ENCODE measurements at places on chromosomes 5 and 9. TPM values are rescaled to one million over a fixed set of nuclear protein-coding genes. Genes with fewer than 3 reads are reported as not detected.

DNA sequence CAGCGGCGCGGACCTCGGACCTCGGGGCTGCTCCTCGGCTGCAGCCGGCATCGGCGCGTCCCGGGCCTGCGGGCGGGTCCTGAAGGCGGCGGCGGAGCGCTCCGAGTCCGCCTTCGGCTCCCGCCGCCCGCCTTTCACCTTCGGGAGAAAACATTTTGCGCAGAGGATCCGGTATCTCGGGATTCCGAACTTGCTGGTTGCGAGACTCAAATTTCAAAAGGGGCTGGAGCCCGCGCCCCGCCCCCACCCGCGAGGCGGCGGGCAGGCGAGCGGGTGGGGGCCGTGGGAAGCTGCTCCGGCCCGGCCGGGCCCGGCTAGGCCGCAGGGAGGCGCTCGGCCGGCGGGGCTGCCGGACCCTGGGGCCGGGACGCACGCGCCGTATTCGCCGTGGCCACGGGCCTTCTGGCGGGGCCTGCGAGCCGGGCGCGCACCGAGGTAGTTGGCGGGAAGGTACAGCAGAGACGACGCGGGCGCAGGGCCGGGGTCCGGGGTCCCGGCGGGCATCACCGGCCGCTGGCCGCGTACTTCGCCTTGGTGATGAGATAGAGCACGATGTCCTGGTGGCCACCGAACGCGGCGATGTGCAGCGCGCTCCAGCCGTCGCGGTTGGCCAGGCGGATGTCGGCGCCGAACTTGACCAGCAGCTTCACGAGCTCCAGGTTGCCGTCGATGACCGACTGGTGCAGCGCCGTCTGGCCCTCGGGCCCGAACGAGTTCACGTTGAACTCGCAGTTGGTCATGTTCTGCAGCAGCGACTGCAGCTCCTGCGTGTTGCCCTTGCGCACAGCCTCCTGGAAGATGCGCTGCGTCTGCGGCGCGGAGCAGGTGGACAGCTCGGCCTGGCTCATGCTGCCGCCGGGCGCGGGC, 757 bp downstream of the NRARP start:
- no peak for DNase-seq

GRCh38 chr9:109579191-109579948, 81.3 kb upstream of the PTPN3 start:
- no peak for DNase-seq

- DNase-seq, result no peak
Observed at GRCh38 chr9:11742471-11742870, 950.7 kb upstream of the TYRP1 start.

DNA sequence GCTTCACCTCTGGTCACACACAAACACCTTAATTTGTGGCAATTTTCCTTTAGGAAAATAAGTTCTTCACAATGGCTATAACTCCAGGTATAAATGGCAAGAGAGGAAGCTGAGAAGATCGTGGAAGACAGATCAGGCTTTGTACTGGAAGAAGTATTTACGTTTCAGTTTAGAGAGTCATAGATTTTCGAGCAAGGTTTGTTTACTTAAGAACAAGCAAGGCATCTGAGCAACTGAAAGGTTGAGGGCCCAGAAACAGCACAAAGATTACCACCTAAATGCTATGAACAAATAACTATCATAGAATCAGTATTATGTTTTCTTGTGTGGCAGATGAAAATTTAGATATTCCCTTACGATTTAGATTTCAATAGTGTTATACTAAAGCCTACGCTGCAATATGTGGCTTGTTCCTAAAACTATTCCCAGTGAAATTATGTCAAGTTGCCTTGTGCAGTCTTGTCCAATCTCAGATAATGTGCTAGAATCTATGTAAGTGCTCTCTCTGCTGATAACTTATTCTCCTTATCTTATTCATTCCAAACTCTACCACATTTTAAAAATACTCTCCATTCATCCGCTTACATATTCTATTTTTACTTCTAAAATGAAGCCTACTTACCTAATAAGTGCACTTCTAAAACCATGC, 6.7 kb downstream of the SLCO4C1 start:
- no peak for DNase-seq

GRCh38 chr9:130576176-130576575, 3.2 kb upstream of the FUBP3 start:
- DNase-seq, result no peak

DNA sequence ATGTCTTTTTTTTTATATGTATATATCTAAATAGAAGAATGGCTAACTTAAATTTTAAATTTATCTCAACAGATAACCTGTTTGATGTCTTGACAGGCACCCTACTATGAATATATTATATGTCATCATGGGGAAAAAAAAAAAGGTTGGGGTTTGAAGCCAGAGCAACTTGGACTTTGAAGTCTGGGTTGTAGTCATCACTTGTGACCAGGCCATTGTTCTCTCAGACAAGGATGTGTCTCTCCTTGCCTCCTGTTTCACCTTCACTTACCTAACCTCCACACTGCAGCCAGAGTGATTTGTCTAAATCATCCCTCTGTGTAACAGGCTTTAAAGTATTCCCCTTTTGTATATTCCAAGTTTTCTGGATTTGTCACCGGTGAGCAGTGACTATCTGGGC, 56.7 kb upstream of the TNFSF8 start:
- no peak for DNase-seq

- DNase-seq, result no peak
Observed at GRCh38 chr5:95962785-95963184, 1.1 kb upstream of the ELL2 start.

- DNase-seq, result no peak
Observed at GRCh38 chr5:118407958-118408357, 580.4 kb downstream of the DTWD2 start.

GRCh38 chr5:73230264-73231245, 57.6 kb downstream of the TMEM174 start:
- DNase-seq, result no peak

- DNase-seq, result no peak
Observed at GRCh38 chr5:91397791-91398190, 14.7 kb upstream of the ARRDC3 start.

DNA sequence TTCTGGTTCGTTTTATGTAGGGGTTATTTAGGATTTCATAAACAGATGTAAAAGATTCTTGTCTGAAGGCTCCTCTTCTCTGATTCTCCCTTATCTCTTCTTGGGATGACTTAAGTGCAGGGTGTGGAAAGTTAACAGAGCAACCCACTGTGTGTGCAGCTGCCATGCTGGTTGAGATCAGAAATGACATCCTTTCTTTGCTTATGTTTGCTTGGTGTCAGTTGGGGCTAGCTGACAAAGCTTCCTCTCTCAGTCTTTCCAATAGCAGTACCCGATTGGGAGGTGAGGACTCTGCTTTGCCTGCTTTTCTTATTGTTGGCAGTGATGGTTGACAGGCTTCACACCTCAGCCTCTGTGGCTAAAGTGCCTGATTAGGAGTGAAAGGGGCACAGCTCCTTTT, 26.5 kb downstream of the OGN start:
- DNase-seq, result no peak

DNA sequence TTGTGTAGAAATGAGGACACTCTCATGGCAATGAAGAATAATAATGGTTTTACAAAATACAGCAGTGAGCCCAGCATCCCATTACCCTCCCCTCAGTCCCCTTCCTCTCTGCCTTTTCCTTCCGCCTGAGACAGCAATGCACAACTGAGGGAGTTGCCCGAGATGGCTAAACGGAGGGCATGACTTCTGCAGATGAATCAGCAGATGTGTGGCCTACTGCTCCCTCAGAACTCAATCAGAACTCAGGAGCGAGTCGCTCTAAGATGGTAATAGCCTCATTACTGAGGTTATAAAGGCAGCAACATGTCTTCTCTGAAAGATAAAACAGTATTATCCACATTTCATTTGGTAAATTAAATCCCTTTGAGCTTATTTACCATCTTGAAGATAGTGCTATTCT, 326.6 kb downstream of the ENC1 start:
- no peak for DNase-seq

DNA sequence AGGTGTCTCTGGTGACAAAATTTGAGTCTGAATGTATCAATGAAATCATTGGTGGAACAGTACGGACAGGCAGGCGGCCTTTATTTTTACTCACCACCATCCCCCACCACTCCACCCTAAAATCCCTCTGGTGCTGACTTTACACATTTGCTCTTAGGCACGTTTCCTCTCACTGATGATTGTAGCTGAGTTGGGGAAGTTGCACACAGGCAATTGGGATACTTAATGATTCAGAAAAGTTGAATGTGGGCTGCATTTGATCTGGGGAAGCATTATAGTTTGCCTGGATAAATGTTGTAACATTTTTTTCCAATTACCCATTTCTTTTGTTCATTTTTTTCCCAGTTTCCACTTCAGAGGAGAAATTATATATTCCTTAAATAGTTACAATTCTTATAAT, 658.4 kb downstream of the TLR4 start:
- no peak for DNase-seq

GRCh38 chr5:124924729-124925128, 178.3 kb upstream of the ZNF608 start:
- no peak for DNase-seq

DNA sequence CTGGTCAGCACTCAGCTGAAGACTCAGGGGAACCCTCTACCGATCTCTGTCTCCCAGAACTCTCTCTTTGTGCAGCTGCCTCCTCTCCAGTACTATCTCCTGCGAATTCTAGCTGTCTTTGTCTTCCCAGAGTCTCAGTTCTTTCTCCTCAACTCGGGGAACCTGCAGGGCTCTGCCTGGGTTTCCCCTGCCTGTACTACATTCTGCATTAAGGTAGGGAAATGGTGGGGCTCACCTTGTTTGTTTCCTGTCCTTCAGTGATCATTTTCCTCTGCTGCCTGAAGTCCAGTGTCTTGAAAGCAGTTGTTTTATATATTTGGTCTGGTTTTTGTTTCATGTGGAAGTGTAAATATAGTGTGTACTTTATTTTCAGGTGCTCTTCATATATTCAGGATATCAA, 43.1 kb upstream of the IGFBPL1 start:
- no peak for DNase-seq

DNA sequence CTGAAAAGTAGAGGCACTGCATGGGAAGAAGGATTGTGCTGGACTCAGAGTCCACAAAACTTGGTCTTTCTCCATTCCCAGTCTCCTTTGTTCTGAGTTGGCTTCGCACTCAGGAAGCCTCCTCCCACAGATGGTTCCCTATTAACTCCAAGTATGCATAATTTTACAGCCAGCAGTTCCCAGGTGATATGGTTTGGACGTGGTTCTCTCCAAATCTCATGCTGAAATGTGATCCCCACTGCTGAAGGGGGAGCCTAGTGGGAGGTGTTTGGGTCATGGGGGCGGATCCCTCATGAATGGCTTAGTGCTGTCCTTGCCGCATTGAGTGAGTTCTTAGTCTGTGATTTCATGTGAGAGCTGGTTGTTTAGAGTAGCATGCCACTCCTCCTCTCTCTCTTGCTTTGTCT, 86.6 kb downstream of the FEM1C start:
- DNase-seq, result no peak

DNA sequence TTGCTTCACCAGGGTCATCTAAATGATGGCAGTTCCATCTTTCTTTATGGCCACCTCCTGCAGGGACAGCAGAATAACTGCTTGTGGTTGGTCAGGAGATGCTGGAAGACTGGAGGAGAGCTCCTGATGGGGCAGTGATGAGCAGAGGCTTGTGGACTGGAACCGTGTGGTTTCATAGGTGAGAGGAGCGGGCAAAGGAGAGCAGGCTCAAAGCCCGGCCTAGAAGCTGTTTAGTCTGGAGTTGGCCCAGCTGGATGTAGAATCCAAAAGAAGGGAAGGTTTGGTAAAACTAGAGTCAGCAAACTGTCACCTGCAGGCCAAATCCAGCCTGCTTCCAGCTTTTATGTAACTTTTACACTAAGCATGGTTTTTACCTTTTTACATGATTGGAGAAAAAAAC, 32.9 kb upstream of the TLE1 start:
- no peak for DNase-seq

GRCh38 chr9:78026416-78026815, 5.2 kb downstream of the GNAQ start:
- DNase-seq, result no peak

DNA sequence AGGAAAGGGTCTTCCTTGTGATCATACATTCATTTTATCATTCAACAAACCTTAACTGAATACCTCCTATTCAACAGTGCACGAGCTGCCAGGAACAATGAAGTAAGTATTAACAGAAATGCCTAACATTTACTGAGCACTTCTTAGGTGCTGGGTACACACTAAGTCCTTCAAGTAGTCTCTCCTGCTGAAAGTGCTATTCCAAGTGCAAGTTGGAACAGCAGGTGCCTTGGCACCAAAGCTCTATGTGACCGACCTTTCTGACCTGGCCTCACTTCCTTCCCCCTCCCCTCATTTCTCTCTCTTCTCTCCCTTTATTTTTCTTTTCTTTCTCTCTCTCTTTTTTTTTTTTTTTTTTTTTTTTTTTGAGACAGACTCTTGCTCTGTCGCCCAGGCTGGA, 94.5 kb downstream of the GRIA1 start:
- no peak for DNase-seq

DNA sequence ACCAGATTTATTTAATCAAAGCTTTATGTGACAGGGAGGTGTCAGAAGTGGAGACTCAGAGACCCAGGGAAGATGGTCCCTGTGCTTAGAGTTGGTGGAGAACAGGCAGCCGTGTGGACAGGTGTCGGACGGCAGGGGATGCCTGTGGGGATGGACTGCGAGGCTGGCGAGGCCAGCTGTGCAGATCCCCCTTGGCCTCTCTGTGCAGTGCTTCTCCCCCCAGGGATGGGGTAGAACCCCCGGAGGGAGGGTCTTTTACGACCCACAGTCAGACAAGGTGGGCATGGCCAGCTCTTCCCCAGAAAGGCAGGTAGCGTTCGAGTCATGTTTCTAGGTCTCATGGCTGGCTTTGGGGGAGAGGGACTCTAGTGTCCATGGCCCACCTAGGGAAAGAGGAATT, 4.7 kb upstream of the SLC2A6 start:
- DNase-seq, result no peak

DNA sequence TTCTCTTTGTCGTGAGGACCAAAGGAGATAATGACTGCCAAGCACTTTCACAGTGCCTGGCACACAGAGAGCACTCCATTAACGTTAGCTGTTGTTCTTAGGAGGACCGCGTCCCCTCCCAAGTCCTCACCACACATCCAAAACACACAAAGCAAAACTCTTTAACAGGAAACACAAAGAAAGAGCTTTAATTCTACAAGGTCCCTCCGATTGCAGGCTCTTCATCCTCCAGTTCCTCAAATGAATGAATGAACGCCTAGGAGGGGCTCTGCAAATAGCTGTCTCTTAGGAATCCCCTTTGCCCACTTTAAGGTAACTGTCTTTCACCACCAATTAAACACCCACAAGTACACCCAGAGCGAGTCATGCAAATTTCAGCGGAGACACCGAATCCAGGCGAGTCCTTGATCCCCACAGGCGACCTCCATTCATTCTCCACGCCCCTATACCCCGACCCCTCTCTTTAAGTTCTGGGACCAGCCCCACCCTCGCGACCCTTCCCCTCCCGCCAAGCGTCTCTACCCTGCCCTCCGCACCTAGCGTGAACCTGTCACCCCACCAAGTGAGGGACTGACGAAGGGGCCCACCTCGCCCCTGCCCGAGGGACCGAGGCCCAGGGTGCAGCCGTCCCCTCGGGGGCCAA, 644 bp downstream of the TSC1 start:
- no peak for DNase-seq

Gene ROR2
- total RNA-seq, result 0.65 TPM

Gene CDH9
- total RNA-seq, result not detected

Gene PCDH12
- 4.9 TPM for total RNA-seq

Gene EIF4E1B
- total RNA-seq, result not detected

Gene SPATA31C1
- total RNA-seq, result not detected

Gene ZNF658
- 6.4 TPM for total RNA-seq

Gene TAF1L
- total RNA-seq, result not detected

Gene SLC36A3
- not detected for total RNA-seq

Gene SLC46A2
- total RNA-seq, result 0.16 TPM

Gene GPR151
- total RNA-seq, result not detected

Gene ZNF484
- 7.7 TPM for total RNA-seq

Gene TAF7
- 116 TPM for total RNA-seq

Gene GRXCR2
- 0.78 TPM for total RNA-seq

All from cardiac septum (tissue), 1 donor.